Heart right ventricle (tissue), 16 donors: ENCODE measurements at places on chromosomes 12 and 14. TPM values are rescaled to one million over a fixed set of nuclear protein-coding genes. Genes with fewer than 3 reads are reported as not detected.

DNA sequence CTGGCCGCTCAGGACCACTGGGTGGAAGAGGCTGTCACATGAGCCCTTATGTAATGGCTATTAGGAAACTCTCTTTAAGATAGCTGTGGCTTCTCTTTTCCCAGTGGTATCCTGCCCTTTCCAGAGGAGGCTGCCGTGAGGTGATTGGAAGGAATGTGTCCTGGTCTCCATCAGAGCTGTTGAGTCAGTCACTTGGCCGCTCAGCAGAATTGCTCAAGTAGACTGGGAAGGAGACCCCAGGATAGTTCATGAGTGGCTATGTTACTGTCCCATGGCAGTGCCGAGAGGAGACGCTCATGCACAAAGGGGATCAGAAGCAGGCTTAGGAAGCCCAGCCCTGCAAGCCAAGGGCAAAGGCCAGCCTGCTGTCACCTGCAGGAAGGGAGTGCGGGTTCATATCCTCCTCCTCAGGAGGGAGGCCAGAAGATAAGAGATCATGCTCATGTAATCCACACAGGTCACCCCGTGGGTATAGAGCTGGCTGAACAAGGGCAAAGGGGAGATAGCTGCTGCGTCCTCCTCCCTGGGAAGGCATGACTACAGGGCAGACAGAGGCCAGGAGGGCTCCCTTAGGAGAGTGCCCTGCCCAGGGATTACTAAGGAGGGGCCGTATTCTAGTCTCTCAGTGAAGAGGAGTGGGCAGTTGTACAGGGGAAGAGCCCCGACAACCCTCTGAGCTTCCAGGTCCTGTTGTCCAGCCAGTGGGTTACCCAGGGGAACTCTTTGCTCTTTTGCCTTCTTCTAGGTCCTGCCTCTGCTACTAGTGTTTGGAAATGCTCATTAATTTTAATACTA, 137.0 kb upstream of the MAX start:
- no peak for DNase-seq
- peaks cover 4% of the 10 kb centered on the region for H3K4me1 ChIP-seq
- H3K36me3 ChIP-seq = no peaks in the 10 kb centered on the region

Gene USP5
- 74.7 TPM for total RNA-seq

- H3K4me1 ChIP-seq = no peaks in the 10 kb centered on the region
- no peak overlapping the region for H3K27ac ChIP-seq
- no peak for DNase-seq
- peaks cover 19% of the 10 kb centered on the region for H3K27me3 ChIP-seq
- H3K36me3 ChIP-seq = no peaks in the 10 kb centered on the region
- H3K4me3 ChIP-seq = no peak overlapping the region
These were observed 89.2 kb downstream of the DICER1 start for GRCh38 chr14:95068080-95068479.

DNA sequence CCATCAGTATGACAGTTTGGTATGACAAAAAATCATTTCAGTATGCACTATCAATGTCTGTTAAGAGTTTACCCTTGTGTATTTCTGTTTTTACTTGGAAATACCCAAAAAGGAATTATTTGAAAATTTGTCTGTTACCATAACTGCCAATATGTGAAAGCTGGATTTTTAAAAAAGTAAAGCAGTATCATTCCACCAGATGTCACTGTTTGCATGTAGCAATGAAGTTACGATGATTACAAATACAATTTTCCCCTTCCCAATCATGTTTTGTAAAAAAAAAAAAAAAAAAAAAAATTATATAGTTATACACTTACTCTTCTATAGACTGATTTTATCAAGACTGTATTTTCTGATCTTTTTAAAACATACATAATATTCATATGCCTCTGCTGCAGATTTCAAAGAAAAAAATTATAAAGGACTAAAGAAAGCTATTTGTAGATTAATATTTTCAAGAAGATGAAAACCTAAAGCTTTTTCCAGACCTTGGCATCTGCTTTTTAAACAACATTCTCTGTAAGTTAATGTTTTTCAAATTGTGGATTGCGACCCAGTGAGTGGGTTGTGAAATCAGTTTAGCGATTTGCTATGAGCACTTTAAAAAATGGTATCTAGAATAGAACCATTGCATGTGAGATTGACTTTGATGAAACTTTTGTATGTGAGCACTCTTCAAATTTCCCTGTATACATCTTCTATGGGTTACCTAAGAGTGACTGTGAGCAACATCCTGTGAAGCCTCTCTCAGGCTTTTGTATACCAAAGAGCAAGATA, 114.2 kb downstream of the TTC6 start:
- no peak for DNase-seq
- H3K36me3 ChIP-seq = no peaks in the 10 kb centered on the region
- H3K4me1 ChIP-seq = no peaks in the 10 kb centered on the region
- H3K27me3 ChIP-seq = no peaks in the 10 kb centered on the region
- H3K4me3 ChIP-seq = no peak overlapping the region

DNA sequence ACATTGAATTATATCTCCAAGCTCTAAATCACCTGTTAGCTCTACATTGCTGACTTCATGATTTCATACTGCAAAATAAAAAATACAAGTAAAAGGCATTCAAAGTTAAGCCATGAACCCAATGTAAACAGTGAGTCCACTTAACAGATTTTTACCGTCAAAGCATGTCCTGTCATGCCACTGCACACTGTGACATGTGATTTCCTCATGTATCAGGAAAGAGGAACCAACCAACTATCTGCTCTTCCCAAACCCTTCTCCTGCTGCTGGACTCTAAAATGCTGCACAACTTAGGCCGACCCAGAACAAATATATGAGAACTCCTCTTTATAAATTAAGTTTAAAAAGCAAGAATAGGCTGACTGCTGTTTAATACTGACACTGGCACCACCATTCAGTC, 37.5 kb downstream of the TM7SF3 start:
- H3K4me3 ChIP-seq = no peak overlapping the region
- no peaks in the 10 kb centered on the region for H3K4me1 ChIP-seq
- H3K27ac ChIP-seq = no peak overlapping the region
- H3K36me3 ChIP-seq = peaks cover 71% of the 10 kb centered on the region

Gene MGP
- 263 TPM for total RNA-seq

GRCh38 chr12:39144613-39145061, 239.2 kb upstream of the CPNE8 start:
- peaks cover 27% of the 10 kb centered on the region for H3K27me3 ChIP-seq
- H3K27ac ChIP-seq = no peak overlapping the region
- H3K4me1 ChIP-seq = peaks cover 10% of the 10 kb centered on the region
- no peaks in the 10 kb centered on the region for H3K36me3 ChIP-seq
- H3K4me3 ChIP-seq = peak overlapping the region; percentile 18

- no peak overlapping the region for H3K4me3 ChIP-seq
- H3K36me3 ChIP-seq = no peaks in the 10 kb centered on the region
- no peak overlapping the region for H3K27ac ChIP-seq
- peak; percentile 47 for DNase-seq
- no peaks in the 10 kb centered on the region for H3K27me3 ChIP-seq
These were observed 96.5 kb downstream of the LGMN start for GRCh38 chr14:92651758-92652406.

DNA sequence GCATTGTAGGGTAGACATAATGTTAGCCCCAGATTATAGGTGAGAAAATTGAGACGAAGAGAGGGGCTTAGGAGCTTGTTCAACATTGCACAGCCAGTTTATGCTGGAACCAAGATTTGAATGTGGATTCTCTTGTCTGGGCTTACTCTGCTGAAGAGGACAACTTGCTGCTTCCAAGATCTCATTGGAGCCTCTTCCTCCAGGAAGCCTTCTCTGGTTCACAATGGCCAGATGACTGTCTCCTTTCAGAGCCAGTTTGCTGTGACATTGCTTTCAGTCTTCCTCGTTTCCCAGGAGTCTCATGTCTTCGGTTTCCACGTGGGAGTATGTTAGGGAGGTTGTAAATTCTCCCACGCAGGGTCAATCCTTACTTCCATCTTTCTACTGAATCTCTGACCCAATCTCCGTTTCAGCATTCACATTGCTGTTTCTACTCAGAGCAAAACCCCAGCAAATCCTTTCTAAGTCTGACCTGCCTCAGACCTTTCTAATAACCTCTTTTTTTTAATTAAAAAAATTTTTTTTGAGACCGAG, 62.2 kb upstream of the LHX5 start:
- H3K27me3 ChIP-seq = no peaks in the 10 kb centered on the region
- no peak for DNase-seq
- no peaks in the 10 kb centered on the region for H3K36me3 ChIP-seq
- H3K4me1 ChIP-seq = no peaks in the 10 kb centered on the region

GRCh38 chr12:117583677-117584225, 222.3 kb upstream of the NOS1 start:
- no peak overlapping the region for H3K27ac ChIP-seq
- peaks cover 51% of the 10 kb centered on the region for H3K27me3 ChIP-seq
- peaks cover 8% of the 10 kb centered on the region for H3K4me1 ChIP-seq
- H3K4me3 ChIP-seq = no peak overlapping the region
- no peaks in the 10 kb centered on the region for H3K36me3 ChIP-seq

DNA sequence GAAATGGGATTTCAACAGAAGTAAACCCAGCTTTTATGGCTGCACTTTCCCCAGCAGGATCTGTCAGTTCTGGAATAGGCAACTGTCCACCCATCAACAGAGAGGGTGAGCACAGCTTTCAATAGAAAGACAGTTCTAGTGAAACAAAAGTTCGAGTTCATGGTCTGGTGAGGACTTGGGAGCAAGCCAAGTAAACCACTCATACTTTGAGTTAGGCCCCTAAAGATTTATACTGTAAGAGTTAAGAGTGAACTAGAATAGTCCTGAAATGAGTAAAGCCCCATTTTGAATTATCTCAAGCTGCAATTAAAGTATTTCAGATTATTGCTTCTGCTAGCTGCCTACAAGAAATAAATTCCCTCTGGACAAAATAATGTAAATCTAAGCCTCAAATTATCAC, 82.6 kb downstream of the METTL25 start:
- peaks cover 15% of the 10 kb centered on the region for H3K36me3 ChIP-seq
- H3K4me3 ChIP-seq = no peak overlapping the region
- no peak overlapping the region for H3K27ac ChIP-seq
- no peak for DNase-seq

- peaks cover 29% of the 10 kb centered on the region for H3K27me3 ChIP-seq
- no peak overlapping the region for H3K4me3 ChIP-seq
- no peaks in the 10 kb centered on the region for H3K36me3 ChIP-seq
- H3K4me1 ChIP-seq = peaks cover 12% of the 10 kb centered on the region
These were observed 64.1 kb upstream of the USP15 start for GRCh38 chr12:62196146-62196545.

DNA sequence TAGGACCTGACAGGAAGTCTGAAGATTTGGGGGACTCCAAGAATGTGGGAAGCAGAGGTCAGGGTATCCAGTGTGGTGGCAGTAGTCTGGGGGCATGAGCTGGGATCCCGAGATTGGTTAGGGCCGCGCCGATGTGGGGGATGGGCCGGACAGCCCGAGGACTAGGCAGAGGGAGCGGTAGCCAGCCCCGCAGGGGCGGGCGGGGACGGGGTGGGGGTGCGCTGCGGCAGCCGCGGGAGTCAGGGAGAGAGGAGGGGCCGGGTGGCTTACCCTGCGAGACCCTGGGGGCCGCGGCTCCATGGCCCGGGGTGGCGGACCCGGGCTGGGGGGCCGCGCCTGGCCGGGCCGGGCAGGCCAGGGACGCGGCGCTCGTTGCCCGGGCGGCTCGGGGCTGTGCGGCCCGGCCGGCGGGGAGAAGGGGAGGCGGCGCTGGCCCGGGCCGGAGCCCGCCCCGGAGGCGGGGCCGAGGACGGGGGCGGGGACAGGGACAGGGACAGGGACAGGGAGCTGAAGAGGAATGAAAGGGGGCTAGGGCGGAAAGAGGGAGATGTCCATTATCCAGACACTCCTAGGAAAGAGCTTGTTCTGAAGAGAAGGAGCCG, 5.6 kb downstream of the ZNF385A start:
- H3K27ac ChIP-seq = peak overlapping the region; percentile 72
- peaks cover 24% of the 10 kb centered on the region for H3K4me1 ChIP-seq
- H3K4me3 ChIP-seq = peak overlapping the region; percentile 48
- no peaks in the 10 kb centered on the region for H3K27me3 ChIP-seq

DNA sequence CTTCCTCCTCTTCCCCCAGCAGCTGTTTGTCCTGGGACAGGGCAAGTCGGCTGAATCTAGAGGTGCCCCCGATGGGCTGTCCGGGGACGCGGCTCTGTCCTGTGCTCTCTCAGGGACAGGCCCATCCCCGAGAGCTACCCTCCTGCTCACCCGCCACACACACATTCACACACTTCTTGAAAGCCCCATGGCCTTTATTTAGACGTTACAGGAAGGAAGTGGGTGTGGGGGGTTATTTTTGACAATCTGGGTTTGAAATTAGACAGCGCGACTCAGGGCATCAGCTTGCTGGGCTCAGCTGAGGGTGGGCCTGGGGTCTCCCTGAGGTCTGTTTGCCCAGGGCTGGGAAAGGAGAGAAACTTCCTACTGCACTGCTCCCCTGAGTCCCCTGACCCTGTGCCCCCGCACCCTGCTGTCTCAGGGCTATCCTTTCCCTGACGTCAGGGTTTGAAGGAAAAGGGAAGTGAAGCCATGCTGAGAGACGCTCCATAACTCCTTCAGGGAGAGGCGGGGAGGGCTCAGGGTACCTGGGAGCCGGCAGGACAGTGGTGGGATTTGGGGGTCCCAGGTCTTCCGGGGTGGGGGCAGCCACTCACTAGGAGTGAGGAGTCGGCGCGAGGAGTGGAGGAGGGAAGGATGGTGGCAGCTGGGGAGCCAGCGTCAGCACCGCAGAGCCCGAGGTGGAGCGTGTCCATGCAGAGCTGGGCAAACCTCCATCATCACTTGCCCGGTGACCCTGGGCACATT, 8.1 kb downstream of the PTPN6 start:
- peak overlapping the region; percentile 84 for H3K27ac ChIP-seq
- no peak for DNase-seq
- no peaks in the 10 kb centered on the region for H3K27me3 ChIP-seq
- no peaks in the 10 kb centered on the region for H3K36me3 ChIP-seq
- H3K4me3 ChIP-seq = no peak overlapping the region

DNA sequence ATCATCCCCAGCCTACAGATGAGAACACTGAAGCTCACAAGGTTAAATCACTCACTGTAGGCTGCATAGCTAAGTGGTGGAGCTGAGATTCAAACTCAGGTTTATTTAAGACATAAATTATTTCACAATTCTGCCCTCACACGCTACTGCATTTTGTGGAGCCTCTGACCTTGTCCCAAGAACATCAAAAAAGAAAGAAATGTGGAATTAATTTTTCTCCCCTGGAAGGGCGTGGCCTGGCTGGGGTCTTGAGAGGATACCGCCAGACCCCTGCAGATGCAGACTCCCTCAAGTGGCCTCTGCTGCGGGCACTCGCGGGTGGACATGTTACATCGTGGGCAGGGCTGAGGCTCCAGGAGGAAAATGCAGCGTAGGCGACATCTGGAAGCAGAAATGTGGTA, 40.6 kb downstream of the LTBP2 start:
- H3K4me1 ChIP-seq = peaks cover 14% of the 10 kb centered on the region
- no peak overlapping the region for H3K4me3 ChIP-seq
- H3K36me3 ChIP-seq = no peaks in the 10 kb centered on the region
- no peak for DNase-seq

- H3K36me3 ChIP-seq = peaks cover 9% of the 10 kb centered on the region
- H3K27me3 ChIP-seq = no peaks in the 10 kb centered on the region
- peaks cover 75% of the 10 kb centered on the region for H3K4me1 ChIP-seq
- DNase-seq = no peak
- no peak overlapping the region for H3K4me3 ChIP-seq
These were observed 188.3 kb upstream of the BCL2L14 start for GRCh38 chr12:11882301-11883019.

DNA sequence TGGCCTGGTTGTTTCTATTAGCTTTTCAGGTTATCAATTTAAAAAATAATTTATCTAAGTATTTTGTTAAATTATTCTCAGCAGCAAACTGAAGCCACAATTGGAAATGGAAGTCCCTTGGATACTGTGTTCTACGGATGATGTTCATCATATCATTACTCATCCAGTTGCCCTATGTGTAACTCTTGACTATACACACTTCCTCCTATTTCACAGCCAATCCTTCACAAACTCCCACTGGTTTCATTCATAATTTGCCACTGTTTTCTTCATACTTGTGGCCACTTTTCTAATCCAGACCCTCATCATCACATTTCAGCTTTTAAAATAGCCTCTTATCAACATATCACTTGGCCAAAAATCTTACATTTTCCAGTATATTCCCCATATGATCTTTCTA, 84.0 kb downstream of the CATSPERB start:
- no peak overlapping the region for H3K4me3 ChIP-seq
- H3K27me3 ChIP-seq = no peaks in the 10 kb centered on the region
- no peaks in the 10 kb centered on the region for H3K4me1 ChIP-seq
- DNase-seq = no peak
